ENCODE measurements at places on chromosomes 5 and 9.

DNA sequence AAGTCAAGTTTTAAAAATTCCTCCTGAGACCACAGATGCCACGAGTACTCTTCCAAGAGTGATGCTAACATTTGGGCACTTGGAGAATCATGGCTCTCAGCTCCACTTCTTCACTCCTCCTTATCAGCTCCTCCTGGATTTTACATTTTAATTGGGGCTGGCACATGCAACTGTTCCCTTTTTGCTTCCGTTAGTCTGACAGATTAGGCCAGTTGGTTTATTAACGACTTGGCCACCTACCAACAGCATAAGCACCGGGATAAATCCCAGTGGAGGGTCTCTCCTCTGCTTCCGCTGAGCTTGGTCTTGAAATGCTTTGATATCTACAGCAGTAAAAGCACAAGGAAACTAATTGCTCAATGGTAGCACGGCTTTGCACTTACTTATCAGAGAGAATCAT, 134.6 kb upstream of the RASEF start:
- no peak for DNase-seq

DNA sequence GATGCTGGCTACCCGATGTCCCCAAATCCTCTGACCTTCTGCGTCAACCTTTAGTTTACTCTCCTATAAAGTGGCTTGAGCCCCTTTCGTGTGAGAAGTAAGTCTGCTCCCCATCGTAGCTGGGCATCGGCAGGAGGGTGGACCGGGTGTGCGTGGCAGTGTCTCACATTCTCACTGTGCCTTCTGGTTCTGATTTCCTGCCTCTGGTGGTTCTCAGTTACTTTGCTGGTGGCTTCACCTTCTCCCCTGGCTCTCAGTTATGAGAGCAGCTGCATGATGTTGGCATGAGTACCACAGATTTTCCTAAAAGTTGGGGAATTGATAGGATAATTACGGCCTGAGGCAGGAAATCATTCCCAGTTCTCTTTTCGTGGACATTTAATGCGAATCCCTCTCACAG, 47.0 kb upstream of the RPS23 start:
- no peak for DNase-seq

DNA sequence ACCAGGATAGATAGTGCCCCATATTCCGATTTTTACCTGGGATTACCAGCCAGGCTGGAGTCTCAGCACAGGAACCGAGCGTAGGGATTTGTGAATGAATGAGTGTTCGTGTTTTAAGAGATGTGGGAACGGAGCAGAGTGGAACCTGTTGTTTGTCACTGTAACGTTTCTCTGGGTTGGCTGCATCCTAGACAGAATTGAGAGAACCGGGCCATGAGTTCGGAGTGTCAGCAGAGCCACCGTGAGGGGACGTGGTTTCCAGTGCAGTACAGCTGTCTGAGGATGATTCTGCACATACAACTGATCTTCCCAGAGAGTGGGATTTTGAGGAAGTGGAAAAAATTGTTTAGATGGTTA, 1.2 kb downstream of the PDE8B start:
- DNase-seq = no peak

DNA sequence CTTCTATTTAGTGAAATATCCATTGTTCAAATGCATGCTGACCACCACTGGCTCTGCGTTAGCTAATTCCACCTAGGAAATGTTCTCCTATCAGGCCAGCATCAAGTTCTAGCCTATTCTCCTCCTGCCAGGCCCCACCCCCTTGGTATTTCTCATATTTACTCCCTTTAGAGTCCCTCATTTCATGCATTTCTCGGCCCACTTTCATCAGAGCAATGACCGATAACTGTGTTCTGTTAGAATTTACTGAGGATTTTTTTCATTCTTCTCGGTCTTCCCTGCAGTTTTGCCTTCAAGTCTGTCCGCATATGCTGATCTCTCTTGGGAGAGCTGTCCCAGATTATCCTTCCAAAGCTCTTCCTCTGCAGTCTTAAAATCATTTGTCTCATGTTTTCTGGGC, 143.4 kb downstream of the GOLPH3 start:
- DNase-seq = no peak

- DNase-seq = no peak
Observed at GRCh38 chr9:127635201-127635735, 23.2 kb downstream of the STXBP1 start.

DNA sequence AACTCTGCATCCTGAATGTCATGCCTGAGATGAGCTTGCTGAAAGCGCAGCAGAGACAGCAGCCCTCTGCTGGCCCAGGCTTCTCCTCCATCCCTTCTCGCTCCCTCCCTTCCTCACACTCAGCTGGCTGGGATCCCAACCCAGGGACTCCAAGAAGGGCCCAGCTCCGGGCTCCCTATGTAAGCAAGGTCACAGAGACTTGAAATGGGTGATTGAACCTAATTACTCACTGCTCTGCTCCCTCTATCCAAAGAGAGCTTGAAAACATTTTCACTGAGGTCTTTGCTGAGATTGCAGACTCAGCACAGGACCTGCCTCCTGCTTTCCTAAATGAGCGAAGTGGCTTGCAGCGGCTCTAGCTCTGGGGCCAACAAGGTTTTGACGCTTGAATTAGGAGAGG, 42.8 kb downstream of the RAPGEF1 start:
- no peak for DNase-seq

DNA sequence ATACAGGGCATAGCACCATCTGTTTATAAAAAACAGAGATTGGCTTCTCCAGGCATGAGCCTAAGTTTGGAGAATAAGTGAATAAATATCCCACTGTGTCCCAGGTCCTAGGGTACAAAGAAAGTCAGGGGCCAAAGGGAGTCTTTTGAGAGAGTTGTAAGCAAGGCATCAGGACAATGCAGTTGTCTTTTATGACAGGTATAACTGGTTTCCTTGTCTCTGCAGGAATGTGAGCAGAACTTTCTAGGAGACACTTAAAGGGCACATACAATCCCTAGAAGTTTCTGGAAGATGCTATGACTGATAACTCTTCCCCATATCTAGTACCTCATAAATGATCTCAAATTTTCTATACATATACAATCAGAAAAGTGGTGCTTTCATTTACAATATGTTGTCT, 245.6 kb upstream of the RGMB start:
- no peak for DNase-seq

DNA sequence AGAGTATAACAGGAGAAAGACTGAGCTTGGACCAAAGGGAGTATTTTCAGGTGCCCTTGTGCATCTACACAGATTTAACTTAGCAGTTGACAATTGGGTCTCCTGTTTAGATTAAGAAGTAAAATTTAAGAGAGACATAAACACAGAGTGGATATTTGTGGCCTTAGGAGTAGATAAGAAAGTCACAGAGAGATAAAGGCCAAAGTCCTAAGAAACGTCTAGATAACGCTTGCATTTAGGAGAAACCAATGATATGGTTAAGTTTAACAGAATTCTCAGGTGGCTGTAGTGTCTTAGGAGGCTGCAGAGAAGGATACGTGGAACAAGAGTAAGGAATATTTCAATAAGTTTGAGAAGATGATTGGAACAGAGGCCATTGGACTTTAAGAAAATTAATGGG, 155.0 kb upstream of the DAB2 start:
- DNase-seq = peak; percentile 25

DNA sequence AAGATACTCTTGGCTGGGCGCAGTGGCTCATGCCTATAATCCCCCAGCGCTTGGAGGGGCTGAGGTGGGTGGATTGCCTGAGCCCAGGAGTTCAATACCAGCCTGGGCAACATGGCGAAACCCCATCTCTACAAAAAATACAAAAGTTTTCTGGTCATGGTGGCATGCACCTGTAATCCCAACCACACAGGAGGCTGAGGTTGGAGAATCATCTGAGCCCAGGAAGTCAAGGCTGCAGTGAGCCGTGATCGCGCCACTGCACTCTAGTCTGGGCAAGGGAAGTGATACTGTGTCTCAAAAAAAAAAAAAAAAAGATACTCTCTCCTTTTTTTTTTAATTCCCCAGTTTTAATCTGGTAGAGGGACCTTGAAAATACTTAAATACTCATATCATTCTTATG, 15.0 kb downstream of the ANKRD33B start:
- DNase-seq = no peak

DNA sequence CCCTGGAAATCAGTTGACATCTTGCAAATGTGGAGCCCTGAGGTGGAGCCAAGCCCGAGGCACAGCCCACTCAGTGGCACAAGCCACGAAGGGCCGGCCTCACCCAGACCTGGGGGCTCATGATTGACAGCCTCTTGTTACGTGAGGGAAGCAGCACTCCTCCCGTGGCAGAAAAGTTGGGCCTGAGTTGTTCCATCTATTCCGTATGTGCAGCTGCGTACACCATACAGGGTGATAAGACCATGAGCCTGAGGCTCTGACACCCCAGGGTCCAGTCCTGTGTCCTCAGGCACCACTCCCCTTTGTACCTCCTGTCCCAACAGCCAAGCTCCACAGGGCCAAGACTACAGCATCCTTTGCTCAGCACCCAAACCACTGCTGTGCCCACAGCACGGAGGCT, 1.9 kb upstream of the ORM2 start:
- DNase-seq = no peak

DNA sequence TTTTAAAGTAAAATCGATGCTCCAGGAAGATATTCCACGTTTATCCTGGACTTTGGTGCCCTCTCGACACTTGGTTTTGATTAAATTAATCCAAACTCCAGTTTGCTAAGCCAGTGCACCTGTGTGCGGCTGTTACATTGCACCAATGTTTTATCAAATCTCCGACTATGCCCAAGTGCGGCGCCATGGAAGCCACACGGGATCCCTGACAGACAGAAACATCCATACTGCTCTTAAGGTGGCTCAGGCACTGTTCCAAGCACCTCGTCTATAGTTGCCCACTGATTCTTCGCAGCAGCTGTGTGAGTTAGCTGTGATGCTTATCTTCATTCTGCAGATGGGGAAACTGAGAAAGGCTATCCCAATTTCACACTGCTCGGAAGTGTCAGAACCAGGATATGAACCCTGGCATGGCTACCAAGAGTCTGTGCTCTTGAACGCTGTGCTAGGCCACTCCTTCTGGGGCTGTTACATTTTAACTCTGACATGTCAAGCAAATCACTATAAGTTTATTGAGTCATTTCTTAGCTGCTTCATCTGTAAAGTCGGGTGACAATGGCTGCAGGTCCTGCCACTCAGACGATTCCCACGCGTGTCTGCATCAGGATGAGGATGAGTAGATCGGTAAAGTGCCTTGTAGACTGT, 113.0 kb downstream of the ADAMTS2 start:
- DNase-seq = no peak

DNA sequence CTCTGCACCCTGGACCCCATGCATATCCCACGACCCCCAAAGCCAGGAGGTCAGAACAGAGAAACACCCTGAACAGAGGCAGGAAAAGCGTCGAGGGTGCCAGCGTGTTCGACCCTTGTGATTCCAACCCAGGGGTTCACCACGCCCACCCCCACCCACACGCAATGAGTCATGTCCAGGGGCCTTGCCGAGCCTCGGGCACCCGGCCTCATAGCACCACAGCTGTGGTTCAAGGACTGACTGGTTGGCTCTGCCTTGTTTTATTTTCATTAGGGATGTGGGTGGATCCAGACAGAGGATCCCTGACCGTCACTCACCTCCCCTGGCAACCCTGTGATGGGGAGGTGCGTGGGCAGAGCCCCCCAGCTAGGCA, 9.5 kb upstream of the QSOX2 start:
- DNase-seq = peak; percentile 12

GRCh38 chr5:78293851-78294247, 649 bp downstream of the AP3B1 start:
- peak; percentile 58 for DNase-seq

- DNase-seq = peak; percentile 97
Observed at GRCh38 chr9:113368982-113369854, 7.6 kb downstream of the HDHD3 start.

GRCh38 chr5:136242136-136242535, 49.2 kb upstream of the SMIM32 start:
- no peak for DNase-seq

GRCh38 chr9:16928179-16928945, 57.9 kb upstream of the BNC2 start:
- no peak for DNase-seq

- peak; percentile 90 for DNase-seq
Observed at GRCh38 chr5:3827624-3828023, 232.0 kb downstream of the IRX1 start.

GRCh38 chr5:137086342-137086741, 412.8 kb downstream of the SPOCK1 start:
- DNase-seq = no peak

- DNase-seq = no peak
Observed at GRCh38 chr5:135308245-135308644, 90.8 kb downstream of the MACROH2A1 start.

DNA sequence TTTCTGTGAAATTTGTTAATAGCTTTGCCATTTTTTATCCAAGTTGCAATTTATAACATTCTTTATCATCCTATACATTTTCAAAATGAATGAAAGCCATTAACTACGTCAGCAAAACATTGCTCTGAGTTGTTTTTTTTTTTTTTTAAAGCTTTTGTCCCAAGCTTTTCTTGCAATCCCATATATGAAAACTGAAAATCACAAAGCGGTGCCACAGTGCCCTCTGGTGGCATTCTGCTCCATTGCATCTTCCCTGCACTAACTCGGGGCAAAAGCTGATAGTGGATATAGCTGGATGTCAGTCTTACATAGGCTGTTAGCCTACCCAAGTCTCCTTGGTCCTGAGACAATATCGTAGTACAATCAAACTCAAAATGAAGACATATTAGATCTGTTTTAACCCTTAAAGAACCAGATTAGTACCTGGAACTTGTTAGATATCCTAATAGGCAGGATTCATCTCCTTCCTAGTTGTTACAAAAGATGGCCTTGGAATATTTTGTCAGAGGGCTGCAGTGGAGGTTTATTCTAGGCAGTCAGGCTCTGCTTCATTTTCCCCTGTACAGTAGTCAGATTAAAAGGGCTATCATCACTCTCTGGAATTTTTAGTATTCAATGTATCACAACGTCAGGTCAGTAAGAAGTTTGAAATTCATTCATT, 669.9 kb downstream of the PTPRD start:
- DNase-seq = peak; percentile 100

DNA sequence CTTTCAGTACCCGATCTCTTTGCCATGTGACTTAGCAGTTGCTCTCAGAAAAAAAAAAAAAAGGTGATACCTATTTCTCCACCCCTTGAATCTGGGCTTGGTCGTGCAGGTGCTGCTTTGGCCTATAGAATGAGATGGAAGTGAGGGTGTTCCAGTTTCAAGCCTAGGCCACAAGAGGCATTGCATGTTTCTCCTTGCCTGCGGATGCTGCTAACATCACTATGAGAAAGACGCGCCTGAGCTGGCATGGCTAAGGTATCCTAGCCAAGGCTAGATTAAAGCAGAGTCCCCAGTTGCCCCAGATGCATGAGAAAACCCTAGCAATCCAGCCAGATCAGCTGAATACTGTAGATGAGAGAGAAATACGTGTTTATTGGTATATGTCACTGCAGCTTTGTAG, 14.7 kb upstream of the CSF1R start:
- DNase-seq = no peak

DNA sequence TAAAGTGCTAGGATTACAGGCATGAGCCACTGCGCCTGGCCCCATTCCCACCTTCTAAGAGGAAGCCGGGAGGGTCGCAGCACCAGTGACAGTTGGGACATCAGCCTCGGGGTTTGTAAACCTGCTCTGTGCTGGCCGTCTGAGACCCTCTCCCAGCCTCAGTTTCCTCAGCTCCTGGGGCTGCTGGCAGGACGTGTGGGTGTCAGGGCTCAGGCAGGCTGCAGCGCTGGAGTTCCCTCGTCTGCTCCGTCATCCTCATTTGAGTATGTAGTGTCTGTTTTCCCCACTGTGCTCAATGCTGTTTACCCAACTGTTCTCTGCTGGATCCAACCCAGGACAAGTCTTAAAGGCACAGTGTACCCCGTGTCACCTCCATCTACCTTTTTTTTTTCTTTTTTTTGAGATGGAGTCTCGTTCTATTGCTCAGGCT, 2.0 kb upstream of the NINJ1 start:
- DNase-seq = no peak

All from OCI-M1 (cell line).